ENCODE measurements at places on chromosomes 16 and 17.

DNA sequence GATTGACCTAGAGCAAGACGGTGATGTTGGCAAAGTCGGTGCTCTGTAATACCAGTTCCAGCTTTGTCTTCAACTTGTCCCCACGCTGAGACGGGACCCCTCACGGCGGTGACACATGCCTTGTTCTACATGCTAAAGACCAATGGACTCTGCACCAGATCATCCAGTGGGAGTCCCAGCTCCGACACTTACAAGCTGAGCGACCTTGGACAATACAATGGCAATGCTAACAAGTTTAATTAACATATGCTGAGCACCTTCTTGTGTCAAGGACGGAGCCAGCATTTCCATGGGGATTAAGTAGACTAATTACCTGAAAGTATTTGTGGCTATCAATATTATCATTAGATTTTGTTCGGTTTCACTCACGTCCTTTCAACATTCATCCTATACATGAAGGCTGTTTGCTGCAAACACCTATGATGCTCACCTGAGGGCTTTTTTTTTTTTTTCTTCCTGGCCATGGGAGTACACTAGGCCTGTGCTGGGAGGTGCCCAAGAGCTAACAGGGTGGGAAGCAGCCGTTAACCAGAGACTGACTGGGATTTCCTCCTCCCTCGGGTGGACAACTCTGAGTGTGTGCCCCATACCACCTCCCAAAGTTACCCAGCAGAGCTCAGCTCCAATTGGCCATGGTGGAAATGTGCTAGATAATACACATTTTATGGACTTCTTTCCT is 308.6 kb upstream of the ZFHX3 start:
- DNase-seq, result no peak

- no peak for DNase-seq
Observed at GRCh38 chr17:83132251-83133081, 53.1 kb downstream of the METRNL start.

DNA sequence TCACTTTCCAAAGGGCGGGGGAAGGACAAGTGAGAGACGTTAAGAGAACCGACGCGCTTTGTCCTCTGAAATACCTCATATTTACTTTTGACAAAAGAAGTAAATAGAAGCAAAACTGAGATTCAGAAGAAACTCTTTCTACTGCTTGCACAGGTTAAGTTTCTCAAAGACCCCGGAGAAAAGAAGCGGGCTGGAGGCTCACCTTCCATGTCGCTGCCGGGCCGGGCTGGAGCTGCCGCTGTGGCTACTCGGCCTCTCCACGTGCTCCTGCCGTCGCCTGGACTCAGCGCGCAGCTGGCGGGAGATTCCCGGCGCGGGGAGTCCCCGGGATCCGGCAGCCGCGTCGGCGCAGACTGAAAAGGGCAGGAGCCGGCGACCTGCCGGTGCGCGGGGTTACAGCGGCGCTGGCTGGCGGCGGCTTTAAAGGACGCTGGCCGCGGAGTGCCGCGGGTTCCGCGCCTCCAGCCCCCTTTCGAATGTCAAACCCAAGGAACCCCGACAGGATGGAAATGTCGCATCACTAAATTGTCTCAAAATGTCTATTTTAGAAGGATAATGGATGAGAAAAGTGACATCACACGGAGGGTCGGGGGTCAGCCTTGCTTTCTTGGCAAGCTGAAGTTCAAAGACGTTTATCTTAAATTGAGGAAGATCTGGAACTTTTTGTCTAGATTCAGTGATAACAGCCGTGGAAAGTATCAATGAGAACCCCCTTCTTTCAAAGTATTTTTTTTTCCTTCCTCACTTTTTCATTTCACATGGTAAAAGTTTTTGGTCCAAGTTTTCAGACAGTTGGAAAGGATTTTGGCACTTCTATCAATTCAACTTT is at the start of gene IKZF3:
TSS of gene IKZF3 (minus strand) at position 395 of the 829 bp plus-strand sequence. CDS start at position 209, 186 bp downstream.
- no peak for DNase-seq

- DNase-seq, result no peak
Observed at GRCh38 chr17:63961355-63962212, 11.1 kb downstream of the SCN4A start.

- no peak for DNase-seq
Observed at GRCh38 chr16:54568906-54569807, 282.6 kb upstream of the IRX3 start.

DNA sequence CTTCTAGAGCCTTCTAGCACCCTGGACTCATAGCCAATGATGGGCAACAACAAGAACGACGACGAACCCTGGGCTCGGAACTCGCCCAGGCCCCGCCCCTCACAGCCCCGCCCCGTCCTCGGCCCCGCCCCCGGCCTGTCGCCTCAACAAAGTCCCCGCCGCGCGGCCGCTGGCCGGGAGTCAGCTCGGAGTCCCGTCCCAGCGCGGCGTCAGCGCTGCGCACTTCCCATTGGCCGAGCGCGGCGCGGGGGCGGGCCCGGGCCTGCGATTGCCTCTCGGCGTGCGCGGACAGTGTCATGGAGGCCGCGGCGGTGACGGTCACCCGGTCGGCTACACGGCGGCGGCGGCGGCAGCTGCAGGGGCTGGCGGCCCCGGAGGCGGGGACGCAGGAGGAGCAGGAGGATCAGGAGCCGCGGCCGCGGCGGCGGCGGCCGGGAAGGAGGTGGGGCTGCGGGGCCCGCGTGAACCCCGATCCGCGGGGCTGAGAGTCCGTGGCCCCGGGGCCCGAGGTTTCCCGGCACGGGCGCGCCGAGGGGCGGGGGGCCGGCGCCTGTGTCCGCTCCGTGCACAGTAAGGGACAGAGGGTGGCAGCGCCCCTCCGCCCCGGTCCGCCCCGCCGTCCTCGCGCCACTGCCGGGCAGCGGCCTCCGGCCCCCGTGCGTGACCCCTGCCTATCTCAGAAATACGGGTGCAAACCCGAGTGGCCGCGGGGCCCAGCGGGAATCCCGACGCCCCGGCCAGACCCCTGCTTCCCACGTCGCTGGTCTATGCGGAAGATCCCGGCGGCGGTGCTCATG is at the start of gene ENGASE:
TSS of gene ENGASE (plus strand) at position 176 of the 797 bp plus-strand sequence. CDS start at position 297, 121 bp downstream.
- DNase-seq, result peak; percentile 14

GRCh38 chr17:31512796-31513195 is 121.3 kb downstream of the RAB11FIP4 start:
- DNase-seq, result no peak

- no peak for DNase-seq
Observed at GRCh38 chr16:4231367-4231766, 10.5 kb downstream of the SRL start.

DNA sequence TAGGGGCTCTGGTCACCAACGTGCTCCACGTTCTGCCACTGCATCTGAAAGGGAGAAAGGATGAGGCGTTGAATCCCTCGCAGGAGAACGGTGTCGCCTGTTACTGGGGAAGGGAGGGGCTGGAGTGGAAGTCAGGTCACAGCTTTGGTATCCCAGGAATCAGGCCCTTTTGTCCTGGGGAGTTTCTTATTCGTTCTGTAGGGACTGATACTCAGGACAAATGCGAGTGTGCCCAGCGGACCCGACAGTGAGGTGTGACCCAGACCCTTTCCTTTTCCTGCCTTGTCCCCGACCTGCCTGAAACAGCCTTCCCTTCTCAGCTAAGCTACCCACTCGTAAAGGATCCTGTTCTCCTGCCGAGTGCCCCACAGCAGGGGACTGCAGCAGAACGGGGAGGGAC is 177.5 kb downstream of the VPS53 start:
- no peak for DNase-seq

- DNase-seq, result no peak
Observed at GRCh38 chr17:10698096-10698818, 863 bp downstream of the ADPRM start.

DNA sequence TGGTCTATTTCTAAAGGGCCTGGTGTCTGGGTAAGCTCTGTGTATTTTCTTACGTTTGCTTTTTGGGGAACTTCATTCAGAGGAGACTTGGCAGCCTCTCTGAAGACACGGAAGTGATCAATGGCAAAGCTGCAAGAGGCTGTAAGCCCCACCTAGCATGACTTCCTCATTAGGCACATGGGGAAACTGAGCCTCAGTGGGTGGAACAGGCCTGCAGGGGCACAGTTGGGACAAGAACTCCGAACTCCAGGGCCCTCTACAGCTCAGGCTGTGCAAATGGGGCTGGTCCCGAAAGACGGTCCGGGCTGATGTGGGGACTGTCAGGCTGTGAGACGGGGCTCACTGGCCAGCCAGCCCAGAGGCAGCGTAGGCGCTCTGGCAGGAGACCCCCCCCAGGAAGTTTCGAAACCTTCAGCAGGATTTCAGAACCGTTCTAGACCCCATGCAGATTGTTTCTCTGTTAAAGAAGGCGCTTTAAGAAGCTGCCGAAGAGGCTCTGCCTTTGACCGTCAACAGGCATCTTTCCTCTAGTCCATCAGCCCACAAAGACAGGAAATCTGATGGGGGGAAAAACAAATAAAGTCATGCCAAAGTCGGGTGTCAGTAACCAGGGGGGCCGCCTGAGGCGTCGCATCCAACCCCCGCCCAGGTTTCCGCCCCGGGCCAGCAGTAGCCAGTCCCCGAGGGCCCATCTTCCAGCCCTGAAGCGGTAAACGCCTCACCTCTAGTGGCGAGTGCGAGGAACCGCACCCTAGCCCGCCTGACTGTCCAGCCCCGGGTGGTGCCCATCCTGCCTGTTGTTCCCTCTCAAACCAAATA is 79.8 kb upstream of the TBC1D3K start:
- DNase-seq, result no peak

- no peak for DNase-seq
Observed at GRCh38 chr16:87671221-87671620, 68.9 kb downstream of the JPH3 start.

GRCh38 chr17:13403982-13404946 is 197.5 kb downstream of the HS3ST3A1 start:
- DNase-seq, result no peak

DNA sequence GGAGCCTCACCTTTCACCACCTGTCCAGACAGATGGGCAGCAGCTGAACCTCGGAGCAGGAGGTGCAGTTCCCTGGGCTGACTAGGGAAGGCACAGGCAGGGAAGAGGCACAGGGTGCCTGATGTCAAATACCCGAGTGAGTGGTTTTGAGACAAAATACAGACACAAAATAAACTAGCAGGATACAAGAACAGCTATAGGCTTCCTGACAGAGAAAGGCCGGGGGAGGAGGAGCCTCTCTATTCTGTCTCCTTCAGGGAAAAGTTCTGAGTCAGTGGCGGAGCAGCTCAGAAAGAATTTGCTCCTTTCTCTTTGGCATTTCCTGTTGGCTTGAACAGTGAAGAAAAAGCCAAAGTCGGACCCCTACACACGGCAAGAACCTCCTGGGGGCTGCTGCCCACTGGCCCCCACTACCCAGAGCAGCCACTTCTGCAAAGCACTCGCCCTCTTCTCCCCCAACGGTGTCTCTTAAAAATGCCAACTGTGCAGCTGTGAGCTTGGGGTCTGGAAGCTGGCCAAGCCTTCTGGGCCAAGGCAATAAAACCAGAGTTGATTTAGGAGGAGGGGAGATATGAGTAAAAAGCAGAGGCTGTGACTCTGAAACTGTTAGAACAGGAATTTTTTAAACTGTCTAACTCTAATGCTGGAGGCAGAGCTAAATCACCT is 14.4 kb upstream of the FAAP100 start:
- peak; percentile 96 for DNase-seq

DNA sequence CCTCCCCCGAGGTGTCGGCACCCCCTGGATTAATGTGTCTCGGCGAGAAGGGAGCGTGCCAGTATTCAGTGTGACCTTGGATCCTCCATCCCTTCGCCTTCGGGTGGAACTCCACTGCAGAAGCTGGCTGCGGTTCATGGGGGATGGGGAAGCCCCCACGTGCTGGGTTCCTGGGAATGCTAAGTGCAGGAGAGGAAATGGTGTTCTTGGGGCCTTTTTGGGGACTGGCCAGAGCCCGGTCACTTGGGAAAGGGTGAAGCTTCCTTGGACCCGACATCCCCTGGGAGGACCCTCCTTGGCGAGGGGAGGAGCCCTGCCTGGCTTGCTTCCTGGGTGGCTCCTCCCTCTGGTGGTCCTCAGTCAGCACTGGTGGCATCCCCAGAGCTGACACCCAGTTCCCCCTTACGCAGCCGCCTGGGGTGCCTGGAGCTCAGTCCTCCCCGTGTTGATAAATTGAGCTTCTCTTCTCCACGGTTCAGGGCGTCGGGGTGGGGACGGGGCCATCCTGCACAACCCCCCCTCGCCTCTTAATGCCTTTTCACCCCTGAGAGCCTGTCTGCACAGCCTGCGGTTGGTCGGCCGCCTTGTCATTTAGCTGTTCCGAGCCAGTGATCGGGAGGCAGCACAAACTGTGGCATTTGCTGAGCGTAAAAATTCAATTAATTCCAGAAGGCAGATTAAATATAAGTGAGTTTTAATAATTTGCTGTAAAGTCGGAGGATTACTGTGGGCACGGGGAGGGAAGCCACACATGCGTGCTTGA is 30.7 kb upstream of the GSE1 start:
- DNase-seq, result no peak

DNA sequence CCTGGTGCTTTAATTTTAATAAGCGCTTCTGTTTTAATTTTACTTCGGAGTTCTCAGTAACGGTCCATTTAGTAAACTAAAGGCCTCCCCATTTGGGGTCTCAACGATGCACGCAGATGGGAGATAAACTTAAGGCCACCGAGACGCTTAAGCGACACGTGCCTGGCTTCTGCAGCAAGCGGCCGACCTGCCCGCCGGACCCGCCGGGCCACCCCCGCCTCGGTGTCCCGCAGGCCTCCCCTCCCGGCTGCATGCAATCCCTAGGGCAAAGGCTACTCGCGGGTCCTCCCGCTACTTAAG is 592 bp downstream of the GCSH start:
- DNase-seq, result no peak

DNA sequence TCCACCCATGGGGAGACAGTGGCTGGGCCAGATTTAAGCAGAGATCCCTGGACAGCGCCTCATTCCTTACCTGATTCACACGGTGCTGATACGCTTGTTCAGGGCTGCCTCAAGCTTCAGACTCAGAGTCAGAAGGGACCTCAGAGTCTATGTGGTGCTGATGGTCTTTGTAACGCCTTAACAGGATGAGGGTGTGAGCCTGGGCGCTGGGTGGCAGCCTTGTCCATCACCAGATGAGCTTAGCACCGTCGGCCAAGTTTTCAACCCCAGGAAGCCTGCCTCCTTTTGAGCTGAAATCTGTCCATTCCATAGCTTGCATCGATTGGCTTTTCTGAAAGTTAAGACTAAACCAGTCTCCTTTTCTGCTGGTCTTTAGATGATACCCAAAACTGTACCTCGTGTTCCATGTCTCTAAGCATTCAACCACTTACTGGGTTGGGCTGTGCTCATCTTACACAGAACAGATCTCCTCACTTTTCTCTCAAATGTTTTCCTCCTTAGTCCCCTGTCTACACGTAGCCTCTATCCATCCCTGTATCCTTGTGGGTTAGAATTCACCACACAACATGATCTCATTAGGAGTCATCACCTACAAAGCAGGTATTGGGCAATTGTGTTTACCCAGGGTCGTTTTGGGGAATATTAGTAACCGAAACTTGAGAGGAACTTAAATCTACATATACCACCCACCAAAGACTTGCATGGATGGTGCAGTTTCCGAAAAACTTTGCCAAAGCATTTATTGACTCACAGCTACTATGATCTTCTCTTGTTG is 573.4 kb downstream of the CDH13 start:
- DNase-seq, result no peak

DNA sequence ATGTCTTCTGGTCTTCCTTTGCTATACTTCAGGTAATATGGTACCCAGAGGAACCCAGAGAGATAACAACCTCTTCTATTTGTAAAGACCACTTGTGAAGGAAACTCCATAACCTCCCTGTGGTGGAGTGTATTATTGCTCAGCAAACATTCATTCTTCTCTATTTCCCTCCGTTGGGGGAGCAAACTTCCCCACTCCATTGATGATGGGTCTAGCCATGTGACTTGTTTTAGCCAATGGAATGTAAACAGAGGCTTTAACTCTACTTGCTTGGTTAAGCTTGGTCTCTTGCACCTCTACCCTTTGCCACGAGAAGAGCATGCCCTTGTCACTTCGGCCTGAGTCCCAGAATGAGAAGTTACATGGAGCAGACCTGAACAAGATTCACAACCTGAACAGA is 30.0 kb upstream of the SKAP1 start:
- no peak for DNase-seq

- DNase-seq, result no peak
Observed at GRCh38 chr16:24098896-24099295, 157.2 kb upstream of the CACNG3 start.
